ENCODE measurements at places on chromosomes 12 and 14.
A peak's percentile ranks its signal among the peaks of the same experiment; 100 is the strongest.

GRCh38 chr14:21185491-21185890 is 29.6 kb upstream of the OR5AU1 start:
- no peak for DNase-seq

DNA sequence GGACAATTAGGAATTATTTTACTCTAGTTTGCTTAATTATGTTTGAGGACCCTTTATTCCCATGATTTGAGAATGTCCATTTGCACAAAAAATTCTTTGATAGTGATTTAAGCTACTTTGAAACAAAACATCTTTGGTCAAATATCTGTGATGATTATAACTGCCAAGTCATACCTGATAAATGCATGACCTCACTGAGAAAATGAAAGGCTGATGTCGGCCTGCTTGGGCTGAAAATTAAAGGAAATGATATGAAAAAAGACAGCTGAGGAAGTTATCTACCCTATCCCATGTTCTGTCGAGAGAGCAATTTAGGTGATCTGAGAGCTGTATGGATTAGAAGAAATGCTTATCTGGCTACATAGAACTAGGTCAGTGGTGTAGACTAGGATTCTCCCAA is 43.6 kb downstream of the ATL1 start:
- no peak for DNase-seq

DNA sequence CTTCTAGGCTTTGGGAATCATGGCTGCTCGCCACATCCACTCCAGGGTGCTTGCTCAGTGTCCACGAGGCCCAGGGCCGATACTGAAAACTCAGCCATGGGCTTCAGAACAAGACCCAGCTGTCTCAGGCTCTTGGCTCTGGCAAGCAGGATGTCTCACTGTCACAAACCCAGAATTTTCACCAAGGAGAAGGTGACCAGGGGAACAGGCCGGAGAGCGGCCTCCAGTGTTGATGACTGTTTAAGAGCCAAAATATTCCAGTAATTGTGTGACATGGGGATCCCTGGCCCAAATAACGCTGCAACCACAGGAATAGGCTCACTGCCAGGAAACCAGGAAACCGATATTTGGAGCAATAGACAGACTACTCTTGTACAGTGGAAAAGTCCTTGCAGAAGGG is 9.8 kb upstream of the SERPINA5 start:
- no peak for DNase-seq

DNA sequence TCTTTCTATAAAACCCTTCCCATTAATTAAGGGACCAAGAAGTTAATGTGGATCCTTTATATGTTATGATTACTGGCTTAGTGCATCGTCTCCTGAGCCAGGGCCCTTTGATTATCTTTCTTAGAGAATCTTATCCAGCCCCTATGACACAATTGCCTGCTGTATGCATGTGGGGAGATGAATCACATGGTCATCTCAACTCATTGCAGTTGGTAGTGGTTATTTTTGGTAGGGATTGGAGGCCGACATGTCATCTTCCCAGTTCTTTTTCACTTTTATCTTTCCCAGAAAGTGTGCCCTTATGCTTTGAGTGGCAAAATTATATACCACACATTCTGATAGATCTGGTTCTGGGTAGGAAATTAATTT is 26.0 kb downstream of the ZNF664 start:
- DNase-seq: no peak

- no peak for DNase-seq
Observed at GRCh38 chr12:559906-560455, 100.2 kb downstream of the B4GALNT3 start.

DNA sequence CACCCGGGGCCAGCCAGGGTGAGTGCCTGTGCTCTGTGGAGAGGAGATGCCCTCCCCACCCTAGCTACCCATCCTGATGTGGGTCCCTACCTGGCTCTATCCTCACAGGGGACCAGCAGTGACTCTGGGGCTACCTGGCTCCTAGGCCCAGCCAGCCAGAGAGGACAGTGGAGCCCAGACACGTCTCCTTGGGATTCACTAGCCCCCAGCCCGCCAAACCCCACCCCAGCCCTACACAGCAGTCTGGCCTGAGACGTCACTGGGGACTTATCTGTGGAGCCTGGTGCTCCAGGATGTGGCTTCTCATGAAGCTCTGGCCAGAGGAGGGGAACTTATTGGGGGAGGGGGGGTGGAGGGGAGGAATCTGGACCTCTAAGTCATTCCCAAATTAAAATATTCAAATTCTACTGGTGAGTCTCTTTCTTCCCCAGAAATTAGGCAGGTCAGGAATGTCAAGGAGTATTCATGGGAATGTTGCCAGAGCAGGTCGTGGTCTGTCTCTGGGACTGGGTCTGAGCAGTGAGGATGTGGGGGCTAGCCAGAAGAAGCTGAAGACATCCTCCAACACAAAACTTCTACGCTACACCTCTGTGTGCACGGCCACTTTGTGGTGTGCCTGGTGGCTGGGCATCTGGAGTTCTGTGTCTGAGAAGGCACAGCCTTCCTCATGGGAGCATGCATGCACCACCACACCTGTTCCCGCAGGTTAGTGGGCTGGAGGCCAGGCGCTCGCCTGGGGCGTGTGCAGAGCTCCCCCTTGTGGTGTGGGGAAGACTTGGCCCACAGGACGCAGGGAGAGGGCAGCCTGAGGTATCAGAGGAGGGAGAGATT is 2.7 kb downstream of the CMTM5 start:
- DNase-seq: peak; percentile 37

DNA sequence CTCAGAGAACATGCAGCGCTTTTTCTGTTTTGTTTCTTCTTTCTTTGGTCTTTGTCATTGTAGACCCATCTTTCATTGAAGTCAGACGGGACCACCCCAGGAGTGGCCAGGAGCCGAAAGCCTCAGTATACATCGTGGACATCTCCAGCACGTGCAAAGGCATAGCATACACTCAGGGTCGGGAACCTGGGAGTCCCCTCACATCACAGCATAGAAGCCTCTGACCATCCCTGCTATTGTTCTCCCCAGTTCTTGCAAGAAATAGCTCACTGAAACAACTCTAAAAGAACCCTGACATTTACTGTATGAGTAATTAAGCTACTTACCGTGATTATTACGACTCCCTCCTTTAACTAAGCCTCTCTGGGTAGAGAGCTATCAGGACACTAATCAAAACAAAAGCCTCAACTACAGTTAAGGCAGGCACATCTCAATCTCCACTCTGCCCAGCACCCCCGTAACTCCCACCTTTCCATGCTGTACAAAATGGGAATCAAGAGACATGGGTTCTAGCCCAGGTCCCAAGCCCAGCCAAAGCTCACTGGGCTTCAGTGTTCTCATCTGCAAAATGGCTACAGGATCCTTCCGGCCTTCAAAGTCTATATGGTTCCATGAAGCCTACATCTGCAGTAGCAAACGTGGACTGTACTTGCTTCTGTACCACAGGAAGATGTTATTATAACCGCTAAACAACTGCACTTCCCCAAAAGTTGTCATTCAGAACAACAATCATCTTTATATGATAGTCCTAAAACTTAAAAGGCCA is 6.7 kb downstream of the CCDC88C start:
- no peak for DNase-seq

DNA sequence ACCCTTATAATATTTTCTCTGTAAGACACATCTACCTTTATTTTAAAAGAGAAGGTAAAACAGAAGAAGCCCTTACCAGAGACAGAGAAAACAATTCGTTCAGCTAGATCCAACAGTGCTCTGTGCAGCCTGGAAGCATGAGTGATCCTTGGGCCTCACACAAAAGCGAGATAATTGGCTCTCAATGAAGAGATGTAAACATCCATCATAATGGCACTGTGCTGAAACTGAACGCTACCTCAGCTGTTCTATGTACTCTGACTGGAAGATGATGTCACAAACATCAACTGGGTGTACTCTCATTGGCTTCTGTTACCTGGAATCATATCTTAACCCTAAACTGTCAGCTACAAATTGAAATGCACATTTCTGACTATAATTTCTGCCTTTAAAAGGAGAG is at the start of gene MGAT4C:
MGAT4C (minus strand) TSS at position 229 of the 400 bp plus-strand sequence.
- no peak for DNase-seq

DNA sequence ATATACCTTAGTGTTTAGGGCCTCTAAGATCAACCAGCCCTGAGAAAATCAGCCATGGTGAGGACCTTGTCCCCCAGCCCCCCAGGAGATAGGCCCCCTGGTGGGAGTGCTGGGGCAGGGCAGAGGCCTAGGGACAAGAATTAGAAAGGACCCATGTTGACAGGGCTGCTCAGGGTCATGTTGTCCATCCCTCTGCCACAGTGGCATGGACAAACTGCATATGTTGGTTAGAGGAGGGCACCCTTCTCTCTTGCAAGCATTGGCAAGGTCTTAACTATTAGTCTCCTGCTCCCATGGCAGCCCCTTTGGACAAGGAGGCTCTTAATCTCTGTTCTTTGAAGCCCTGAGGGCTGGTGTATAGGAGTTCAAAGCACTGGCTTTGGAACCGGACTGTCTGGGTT is 755 bp upstream of the PTPN6 start:
- DNase-seq: no peak

DNA sequence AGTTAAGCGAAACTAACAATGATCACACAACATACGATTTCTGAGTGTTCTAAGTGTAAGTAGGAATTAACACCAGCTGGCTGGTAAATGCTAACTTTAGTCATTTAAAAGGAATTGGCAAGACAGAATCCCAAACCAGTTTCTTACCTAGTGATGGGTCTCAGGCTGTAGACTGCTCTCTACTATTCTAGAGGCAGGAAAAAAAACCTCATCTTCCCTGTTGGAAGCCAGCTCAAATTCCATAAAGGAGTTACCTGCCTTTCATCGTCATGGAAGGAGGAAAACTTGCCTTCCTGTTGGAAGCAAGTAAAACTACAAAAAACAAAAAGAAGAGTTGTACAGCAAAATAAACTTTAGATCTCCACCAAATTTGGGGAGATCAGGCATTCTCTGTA is 23.7 kb upstream of the SLC7A8 start:
- no peak for DNase-seq

All from stimulated activated CD8-positive, alpha-beta memory T cell treated with anti-CD3 and anti-CD28 coated beads, Interleukin-15, amount 100 ng/mL, for 48 hours (primary cell).